ENCODE measurements at places on chromosomes 1 and 21. TPM values are rescaled to one million over a fixed set of nuclear protein-coding genes. Genes with fewer than 3 reads are reported as not detected.
A peak's percentile ranks its signal among the peaks of the same experiment; 100 is the strongest.

GSTM4 gene
- total RNA-seq: 15.9 TPM

DNA sequence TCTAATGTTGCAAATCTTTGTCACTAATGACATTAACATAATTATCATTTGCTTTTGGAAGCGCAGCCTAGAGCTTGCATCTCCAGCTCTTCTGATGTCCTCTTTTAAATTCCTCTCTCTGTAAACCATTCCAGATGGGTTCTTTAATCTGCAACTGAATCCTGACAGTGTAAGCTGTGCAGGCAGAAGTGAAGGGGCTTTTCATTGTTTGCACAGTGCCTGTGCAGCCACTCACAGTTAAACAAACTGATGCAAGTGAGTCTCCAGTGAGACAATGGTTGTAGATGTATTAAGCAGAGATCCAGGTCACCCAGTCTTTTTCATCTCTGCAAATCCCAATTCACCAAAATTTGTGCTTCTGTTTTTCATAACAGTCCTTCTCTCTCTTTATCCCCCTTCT, 22.5 kb upstream of the FCRL5 start:
- DNase-seq: no peak

AMIGO1 gene
- total RNA-seq: 0.10 TPM

SAMD11 gene
- total RNA-seq: 11.5 TPM

CCDC18 gene
- total RNA-seq: 18.1 TPM

DNA sequence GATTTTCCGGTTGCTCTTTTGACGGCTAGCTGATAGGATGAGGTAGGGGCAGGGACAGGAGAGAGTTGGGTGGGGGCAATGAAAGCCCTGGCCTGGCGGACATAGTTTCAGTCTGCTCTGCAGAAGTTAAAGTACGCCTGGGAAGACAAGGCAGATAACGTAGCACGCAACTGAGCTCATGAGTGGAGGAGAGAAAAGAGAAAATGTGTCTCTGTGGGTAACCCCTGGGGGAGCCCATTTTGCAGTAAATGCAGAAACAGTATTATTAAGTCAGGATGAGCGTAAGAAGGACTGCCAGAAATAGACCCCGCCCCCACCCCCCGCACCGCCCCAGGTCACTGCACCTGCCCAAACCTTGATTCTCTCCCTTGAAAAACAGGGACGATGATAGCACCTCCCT, 51.7 kb upstream of the TARBP1 start:
- no peak for DNase-seq

CAMK2N1 gene
- total RNA-seq: 20.5 TPM

DNA sequence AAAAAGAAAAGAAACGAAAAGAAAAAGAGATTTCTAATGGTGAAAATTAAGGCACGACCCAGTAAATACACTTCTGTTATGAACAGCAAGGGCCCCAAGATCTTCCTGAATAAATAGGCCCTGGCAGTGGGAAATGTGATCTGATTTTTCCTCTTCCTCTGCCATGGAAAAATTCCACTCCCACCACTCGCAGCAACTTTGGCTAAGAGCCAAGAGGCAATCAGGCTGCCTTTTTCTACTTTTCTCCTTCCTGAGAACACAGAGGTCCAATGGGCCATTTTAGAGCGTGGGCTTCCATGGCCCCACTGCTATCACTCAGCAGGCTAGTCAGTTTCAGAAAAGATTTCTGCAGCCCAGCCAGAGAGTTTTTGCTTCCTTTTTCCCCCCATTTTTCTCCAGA, 33.7 kb upstream of the AK4 start:
- no peak for DNase-seq

- DNase-seq: peak; percentile 67
Observed at GRCh38 chr1:53957194-53957818, 11.2 kb downstream of the LRRC42 start.

DNA sequence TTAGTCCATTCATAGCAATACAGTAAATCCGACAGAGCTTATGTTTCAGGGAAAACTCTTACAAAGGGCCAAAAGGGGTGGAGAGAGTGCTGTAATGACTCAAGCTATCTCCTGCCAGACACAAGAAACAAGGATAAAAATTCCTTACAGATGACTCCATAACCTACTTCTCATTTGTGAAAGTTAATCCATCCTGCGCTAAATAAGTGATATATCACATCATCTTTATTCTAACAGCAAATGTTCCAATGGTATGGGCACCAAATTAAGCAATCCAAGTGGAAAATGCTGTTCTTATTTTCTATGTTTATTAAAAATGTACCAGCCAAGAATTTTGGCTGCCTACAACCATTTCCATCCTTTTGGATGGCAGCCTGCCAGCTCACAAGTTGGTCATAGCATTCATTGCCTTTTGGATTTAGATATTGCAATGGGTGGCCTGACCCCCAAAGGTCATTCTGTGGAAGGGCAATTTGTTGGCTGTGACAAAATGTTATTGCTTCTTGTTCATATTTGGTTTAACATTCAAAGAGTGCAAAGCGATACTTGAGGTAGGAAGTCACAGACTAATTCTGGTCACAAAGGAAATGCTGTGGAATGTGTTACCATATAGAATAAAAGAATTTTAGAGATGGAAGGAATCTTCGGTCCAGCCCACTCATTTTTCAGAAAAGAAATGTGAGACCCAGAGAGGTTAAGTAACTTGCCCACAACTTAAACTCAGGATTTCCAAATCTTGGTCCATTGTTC, 2.8 kb upstream of the ENAH start:
- peak; percentile 88 for DNase-seq

GRCh38 chr1:53703174-53703573, 35.8 kb downstream of the GLIS1 start:
- no peak for DNase-seq

GRCh38 chr1:172322219-172323061, 98.0 kb upstream of the C1orf105 start:
- no peak for DNase-seq

SWT1 gene
- total RNA-seq: 3.3 TPM

- no peak for DNase-seq
Observed at GRCh38 chr1:180926164-180926981, 13.7 kb downstream of the KIAA1614 start.

DNA sequence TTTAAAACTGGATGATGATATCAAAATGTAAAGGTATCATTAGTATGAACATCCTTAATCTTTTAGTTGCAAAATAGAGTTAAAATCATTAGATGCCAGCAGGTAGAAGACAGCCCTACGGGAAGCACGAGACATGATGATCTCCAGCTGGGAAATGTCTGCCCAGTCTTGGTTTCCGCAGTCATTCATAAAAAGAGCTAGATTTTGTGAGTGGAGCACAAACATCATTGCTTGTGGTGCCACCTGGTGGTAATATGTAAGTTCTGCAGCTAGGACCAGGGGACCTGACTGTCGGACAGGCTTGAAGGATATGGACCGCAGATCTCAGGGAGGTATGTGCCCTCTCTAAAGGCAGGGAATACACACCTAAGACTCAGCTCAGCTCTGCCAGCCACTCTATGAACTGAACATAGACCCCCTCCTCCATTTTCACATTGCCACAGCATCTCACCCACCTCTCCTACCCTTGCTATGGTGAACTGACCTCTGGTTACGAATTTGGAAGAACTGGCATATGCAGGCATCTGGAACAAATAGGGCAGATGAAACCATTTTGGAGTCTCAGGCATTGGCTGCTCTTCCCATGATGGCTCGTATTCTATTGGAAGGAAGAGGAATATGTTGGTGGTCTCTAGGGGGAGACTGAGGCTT, 9.2 kb downstream of the FCMR start:
- peak; percentile 64 for DNase-seq

- DNase-seq: no peak
Observed at GRCh38 chr1:236021424-236022135, 43.3 kb downstream of the NID1 start.

NR5A2 gene
- 0.91 TPM for total RNA-seq

GRCh38 chr1:32825181-32825580, 7.7 kb downstream of the S100PBP start:
- DNase-seq: no peak

GRCh38 chr1:245108909-245109308, 45.9 kb upstream of the KIF26B start:
- no peak for DNase-seq

RSPH1 gene
- 1.5 TPM for total RNA-seq

DNA sequence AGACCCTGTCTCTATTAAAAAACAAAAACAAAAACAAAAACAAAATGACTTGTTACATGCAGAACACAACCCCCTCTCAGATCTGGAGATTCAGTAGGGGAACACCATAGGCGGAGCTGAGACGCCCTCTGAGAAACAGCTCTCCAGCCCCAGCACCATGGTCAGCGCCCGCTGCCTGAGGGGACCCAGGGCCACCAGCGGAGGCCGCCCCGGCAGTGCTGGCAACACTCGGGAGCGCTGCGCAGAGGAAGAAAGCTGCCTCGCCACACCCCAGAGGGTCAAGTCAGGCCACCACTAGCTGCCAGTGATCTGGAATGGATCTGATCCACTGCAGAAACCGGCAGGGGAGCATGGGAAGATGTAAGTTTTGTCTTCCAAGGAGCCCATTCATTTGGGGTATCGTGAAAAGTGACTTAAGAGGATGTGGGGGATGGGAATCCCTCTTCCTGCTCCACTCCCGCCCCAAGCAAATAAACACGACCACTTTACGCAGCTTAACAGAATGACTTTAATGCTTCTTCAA, 3.1 kb downstream of the ACTA1 start:
- DNase-seq: no peak

DNA sequence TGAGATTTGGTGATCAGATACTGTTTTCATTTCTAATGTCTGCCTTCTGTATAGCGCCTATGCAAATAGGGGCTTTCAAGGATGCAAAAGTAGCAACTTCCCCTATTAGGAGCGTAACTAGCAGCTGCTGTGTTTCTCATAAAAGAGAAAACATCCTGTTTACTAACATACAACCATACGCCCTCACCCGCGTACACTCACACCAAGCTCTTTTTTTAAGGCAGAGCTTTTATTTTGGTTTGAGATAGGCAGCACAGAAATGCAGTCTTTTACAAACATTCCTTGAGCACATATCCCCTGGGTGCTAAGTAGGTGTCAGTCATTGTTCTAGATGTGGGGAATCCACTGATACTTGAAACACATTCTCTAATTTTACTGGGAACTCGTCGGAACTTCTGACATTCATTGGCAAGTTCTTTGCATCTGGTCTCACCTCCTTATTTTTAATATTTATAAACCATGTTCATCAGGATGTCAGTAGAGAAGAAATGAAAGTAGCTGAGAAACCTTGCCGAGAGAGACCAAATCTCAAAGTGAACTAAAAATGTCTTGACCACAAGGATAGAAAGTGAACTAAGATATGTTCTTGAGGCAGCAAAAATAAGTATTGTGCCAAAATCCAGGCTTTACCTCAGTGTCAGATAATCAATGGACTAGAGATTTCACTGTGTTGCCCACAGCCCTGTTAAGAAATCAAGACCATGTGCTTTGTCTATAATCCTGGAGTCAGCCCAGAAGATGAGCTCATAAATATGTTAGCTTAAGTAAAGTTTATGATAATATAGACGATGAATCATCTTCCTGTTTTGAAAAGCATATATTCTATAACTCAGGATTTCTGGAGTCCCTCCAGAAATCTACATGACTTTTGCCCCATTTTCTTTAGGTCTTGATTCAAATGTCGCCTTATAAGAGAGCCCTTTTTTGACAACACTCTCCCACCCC, 350.9 kb downstream of the ST6GALNAC3 start:
- no peak for DNase-seq

DNA sequence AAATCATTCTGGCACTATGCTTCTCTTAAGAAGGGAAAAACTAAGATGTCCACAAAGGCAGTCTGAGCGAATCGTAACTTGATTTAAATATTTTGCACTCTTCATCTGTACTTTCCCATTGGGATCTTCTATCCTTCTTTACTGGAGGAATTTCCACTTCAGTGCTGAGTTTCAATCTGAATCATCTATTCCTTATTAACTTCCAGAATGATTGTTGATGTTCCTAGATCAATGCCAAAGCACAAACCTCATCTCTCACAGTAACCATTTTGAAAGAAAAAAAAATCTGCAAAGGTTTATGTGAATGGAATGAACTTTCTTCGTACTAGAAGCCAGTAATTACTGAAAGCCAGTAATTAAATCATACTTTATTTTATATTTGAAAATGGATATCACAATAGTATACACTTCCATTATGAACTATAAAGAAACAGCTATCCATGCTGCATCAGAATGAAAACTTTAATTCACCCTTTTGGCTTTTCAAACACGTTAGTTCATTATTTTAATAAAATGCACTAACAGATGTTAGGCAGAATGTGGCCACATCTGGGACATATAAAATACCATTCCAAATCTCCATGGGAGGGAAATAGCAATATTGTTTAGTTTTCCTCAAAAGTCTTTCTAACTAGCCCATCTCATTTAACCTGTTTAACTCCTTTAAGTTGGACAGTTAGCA, 5.5 kb upstream of the RNF2 start:
- DNase-seq: no peak

- DNase-seq: no peak
Observed at GRCh38 chr1:185843297-185843869, 109.2 kb downstream of the HMCN1 start.

OR2G6 gene
- not detected for total RNA-seq

MAP1LC3C gene
- not detected for total RNA-seq

SELENOF gene
- 175 TPM for total RNA-seq

GRCh38 chr1:114979278-114979891, 50.2 kb upstream of the TSHB start:
- DNase-seq: peak; percentile 46

DNA sequence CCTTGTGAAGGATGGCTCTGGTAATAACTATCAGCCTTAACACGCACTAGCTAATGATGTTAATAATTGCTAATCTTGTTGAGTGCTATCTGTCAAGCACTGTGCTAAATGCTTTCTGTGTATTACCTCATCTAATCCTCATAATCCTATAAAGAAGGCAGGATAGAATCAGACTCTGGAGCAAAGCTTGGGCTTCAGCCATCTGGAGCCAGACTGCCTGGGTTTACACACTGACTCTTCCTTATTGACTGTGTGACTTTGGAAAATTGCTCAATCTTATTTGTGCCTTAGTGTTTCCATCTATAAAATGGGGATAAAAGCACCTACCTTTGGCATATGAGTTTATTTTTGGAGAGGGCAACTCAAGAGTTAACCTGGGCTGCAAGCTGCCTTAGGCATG, 216.1 kb downstream of the NUF2 start:
- DNase-seq: no peak

DNA sequence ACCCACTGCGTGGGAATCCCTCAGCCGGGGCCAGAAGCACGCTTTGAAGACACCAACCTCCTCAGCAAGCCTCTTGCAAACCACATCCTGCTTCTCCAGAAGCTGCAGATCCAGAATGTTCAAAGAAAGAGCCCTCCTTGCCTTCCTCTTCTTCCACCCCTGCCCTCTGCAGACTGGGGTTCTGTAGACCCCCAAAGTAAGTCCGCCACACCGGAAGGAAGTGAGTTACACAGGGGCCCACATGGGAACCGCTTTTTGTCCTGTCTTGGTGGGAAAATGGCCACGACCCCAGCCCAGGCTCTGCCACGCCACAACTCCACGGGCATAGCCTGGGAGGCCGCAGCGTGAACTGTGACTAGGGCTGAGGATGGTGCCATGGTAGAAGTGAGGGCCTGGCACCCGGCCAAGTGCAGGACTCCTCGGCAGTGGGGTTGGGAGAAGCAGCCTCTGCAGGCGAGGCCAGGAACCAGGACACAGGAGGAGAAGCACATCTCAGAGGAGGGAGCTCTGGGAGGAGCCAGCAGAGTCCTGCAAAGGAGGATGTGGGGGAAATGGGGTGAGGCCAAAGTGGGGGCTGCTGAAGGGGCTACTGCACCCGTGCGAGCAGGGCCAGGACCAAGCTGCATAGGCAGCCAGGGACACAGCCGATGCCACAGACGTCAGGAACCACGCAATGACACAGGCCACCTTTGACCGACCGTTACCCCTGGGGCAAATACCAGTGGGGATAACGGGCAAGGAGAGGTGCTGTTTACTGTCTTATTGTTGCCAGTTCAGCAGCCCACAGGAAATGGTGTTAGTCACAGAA, 30.9 kb downstream of the PDE9A start:
- DNase-seq: no peak

CCDC17 gene
- 2.4 TPM for total RNA-seq
